Stomach (tissue), 19 donors: ENCODE measurements at places on chromosomes 2 and 18. TPM values are rescaled to one million over a fixed set of nuclear protein-coding genes. Genes with fewer than 3 reads are reported as not detected.

The SCG2 gene
- total RNA-seq: 11.7 TPM

The TBR1 gene
- not detected for total RNA-seq

- no peak for DNase-seq
Observed at GRCh38 chr2:196954001-196954400, 27.5 kb upstream of the PGAP1 start.

DNA sequence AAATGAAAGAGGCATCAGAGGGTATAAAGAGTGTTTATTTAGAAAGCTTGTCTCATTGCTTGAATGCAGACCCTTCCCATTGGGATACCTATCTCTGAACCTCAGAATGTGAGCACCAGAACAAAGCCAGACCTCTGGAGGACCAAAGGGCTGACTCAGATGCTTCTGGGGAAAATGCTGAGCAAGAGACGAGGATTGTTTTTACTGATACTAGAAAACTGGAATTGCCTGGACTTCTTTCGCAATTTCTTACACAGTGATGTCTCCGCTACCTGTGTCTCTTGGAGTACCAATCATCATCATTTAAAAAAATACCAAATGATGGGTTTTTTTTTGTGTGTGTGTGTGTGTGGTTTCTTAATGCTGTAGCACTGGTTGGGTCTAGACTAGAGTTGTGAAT is 55.6 kb upstream of the CCDC85A start:
- no peak for DNase-seq
